ENCODE measurements at places on chromosomes 4 and X.

DNA sequence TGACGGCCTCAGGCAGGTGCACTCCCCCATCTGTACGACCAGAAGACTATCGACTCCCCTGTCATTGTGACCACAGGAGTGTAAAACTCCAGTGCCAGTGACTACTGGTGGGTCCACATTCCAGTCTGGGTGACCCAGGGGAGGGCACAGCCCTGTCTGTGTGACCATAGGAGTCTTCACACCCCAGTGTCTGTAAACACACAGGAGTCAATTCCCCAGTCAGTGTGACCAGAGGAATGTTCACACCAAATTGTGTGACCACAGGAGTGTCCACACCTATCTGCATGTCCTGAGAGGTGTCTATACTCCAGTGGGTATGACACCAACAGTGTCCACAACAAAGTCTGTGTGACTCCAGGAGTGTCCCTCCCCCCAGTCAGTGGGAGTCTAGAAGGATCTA is 12.0 kb downstream of the FTSJ1 start:
- DNase-seq: no peak

DNA sequence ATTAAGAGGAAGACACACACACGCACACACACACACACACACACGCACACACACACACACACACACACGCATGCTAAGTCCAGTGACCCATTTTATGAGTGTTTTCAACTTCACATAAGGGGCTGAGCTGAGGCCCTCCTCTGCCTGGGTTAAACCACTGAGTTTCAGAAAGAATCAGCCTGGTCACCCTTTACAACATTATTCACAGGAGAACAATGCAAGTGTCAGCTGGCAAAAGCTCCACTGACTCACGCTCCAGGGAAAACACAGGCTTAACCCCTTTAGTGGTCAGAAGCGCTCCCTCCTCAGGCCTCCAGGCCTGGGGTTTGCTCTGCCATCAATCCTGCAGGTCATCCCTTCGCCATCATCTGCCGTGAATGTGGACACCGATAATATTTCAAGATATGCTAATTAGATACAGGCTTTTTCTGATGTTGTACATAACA is 46.9 kb downstream of the ACOX3 start:
- peak; percentile 99 for DNase-seq

GRCh38 chrX:119648421-119648775 is 42.2 kb upstream of the NKRF start:
- DNase-seq: no peak

DNA sequence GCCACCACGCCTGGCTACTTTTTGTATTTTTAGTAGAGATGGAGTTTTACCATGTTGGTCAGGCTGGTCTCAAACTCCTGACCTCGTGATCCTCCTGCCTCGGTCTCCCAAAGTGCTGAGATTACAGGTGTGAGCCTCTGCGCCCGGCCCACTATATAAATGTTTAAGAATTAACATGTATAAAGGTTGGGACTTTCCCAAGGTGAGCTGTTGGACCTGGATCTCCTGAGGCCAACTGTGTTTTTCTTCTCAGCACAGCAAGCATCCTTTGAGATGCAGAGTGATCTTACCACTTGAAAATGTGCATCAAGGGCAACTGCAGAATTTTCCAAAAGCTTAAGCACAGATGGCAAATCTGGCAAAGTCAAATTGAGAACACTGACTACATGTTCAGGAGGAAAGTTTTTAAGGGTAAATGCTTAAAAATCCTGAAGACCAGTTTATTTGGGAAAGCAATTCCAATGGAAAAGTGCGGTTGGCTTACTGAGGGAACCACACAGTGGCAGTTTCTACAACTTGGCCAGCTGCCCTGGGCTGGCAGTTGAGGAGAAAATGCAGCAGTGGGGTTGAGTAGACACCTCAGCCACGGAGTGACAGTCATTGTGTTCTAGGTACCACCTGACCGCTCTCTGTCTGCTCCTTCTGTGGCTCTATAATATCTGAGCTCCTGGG is 168.9 kb downstream of the CBR4 start:
- no peak for DNase-seq

DNA sequence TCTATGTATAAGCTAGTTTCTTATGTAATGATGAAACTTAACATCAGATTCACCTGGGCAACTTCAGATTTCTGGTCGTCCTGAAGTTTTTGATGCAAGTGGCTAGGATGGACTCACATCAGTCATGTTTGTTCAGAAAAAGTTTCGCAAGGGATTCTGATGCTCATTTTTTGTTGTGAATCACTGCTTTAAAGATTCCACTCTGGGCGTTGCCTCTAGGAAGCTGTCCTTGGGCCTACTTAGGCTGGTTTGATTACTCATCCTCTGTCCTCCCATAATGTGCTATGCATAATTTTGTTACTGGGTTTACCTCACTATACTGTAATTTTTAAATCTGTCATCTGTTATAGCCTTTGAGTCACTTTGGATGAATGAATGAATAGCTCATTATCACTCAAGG is 30.8 kb downstream of the HERC3 start:
- peak; percentile 97 for DNase-seq

DNA sequence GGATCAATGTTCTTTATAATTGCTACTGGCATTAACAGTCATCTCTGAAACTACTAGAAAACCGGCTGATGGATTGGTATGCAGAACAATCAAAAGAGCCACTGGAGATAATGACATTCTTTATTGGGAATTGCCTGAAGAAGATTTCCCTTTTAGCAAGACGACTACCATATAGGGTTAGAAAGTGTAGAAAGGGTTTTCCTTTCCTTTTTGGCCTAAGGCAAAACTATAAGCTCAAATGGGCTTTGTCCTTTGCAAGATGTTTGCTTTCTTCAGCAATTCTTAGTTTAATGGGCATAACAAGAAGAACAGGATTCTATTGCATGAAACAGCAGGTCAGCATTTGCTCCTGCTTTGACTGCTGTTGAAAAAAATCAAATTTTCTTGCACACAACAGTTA is 214.2 kb upstream of the PCDH10 start:
- DNase-seq: no peak

GRCh38 chr4:60432911-60433310 is 767.2 kb upstream of the ADGRL3 start:
- DNase-seq: no peak

- DNase-seq: no peak
Observed at GRCh38 chr4:53937327-53937726, 127.1 kb downstream of the CHIC2 start.

- peak; percentile 1 for DNase-seq
Observed at GRCh38 chrX:126165721-126166461, at the start of gene DCAF12L2. TSS of gene DCAF12L2 (minus strand) at chrX:126166289. CDS start at chrX:126165924, 365 bp downstream.

DNA sequence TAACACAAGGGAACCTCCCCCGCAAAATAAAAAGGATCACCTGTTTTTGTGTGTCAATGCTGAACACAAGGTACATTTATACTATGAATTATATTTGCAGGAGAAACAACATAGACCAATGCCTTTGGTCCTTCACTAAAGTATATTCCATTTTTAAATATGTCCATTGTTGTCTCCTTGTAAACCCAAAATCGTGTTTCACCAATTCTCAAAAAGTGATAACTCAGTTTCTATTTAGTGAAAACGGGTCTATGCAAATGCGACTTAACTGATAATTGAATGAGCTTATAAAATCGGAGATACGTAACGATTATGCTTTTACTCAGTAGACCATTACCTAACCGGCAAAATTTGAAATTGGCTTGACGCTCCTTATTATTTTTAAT is 2.1 kb downstream of the BRWD3 start:
- peak; percentile 1 for DNase-seq

GRCh38 chr4:52617336-52618020 is 41.6 kb downstream of the USP46 start:
- DNase-seq: no peak

DNA sequence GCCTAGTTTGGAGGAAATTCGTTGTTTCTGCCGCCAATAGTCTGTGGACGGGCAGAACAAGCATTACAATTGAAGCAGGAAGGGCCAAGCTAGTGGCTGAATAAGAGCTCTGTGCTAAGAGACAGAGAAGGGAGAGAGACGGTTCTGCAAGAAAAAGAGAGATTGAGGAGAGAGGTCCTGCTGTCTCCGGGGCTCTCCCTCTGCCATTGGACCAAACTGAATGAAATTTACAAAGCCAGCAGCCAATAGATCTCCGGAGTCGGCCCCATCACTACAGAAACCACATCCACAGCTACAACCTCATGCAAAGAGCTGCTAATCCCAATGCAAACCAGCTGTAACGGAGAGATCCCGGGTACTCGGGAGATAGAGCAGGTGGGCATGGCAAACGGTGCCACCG is at the start of gene NLGN4X:
Gene NLGN4X (minus strand): TSS at position 148 of the 400 bp plus-strand sequence. CDS start 77,401 bp downstream, outside the sequence.
- no peak for DNase-seq

- peak; percentile 83 for DNase-seq
Observed at GRCh38 chrX:109714340-109714958, 18.6 kb downstream of the ACSL4 start.

- peak; percentile 74 for DNase-seq
Observed at GRCh38 chr4:20462426-20463175, 210.9 kb downstream of the SLIT2 start.

GRCh38 chr4:126939401-126939800 is 693.4 kb upstream of the INTU start:
- peak; percentile 72 for DNase-seq

DNA sequence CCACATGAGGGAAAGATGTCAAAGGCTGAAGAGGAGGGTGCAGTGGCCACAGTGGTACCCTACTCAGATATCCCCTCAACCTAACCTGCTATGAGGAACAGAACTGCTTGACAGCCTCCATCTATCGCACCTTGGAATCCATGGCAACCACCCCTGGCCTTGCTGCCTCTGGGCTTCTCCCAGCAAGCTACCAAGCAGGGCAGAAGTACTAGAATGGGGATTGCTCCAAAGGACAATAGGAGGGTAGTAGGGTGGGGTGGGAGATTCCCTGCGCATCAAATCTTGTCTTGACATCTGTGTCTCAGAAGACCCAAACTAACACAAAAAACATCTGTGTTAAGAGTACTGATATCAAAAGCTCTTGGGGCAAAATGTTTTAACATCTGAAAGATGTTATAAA is 118.2 kb downstream of the FBXW7 start:
- no peak for DNase-seq

DNA sequence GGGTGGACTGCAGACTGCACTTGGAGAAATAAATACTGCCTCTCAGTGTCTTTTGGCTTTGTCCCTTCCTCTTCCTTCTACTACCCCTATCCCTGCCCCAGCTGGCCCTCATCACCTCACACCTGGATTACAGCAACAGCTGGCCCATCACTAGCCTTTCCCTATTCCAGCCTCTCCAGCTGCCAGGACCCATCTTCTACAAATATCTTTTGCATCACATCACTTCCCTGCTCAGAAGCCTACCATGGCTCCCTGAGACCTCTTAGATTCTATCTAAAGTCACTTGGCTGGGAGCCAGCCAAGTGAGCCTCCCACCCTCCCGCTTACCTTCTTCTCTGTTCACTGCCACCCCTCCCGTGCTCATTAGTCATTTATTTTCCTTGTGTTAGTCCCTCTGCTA is 66.8 kb downstream of the TSC22D3 start:
- no peak for DNase-seq

DNA sequence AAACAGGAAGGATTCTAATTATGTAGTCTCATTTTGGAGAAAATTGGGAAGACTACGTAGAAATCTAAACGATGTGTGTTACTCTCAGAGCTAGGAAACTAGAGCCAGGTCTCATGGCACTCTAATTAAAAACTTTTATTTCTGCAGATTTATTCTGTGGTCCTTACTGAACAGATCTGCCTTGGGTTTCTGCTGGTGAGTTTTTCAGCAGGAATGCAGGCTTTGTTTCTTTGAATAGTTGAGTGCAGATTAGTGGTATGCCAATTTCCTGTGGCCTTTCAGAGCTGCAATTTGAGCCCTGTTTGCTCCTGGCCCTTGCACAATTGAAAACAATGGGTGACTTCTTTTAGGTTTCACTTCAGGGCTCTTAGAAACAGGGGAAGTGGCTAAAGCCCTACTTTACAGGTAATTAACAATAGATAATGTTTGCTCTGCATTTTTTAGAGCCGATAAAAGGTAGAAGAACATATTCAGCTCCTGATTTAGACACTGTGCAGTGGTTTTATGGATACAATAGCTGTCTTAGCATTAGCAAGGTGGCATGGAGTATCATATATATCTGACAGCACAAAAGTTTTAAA is 21.8 kb downstream of the SPRY1 start:
- peak; percentile 97 for DNase-seq

GRCh38 chrX:53125506-53125905 is 31.6 kb downstream of the KANTR start:
- peak; percentile 8 for DNase-seq

- DNase-seq: no peak
Observed at GRCh38 chr4:86058621-86059020, 301.2 kb downstream of the MAPK10 start.

- no peak for DNase-seq
Observed at GRCh38 chr4:38411092-38411491, 252.9 kb upstream of the KLF3 start.

DNA sequence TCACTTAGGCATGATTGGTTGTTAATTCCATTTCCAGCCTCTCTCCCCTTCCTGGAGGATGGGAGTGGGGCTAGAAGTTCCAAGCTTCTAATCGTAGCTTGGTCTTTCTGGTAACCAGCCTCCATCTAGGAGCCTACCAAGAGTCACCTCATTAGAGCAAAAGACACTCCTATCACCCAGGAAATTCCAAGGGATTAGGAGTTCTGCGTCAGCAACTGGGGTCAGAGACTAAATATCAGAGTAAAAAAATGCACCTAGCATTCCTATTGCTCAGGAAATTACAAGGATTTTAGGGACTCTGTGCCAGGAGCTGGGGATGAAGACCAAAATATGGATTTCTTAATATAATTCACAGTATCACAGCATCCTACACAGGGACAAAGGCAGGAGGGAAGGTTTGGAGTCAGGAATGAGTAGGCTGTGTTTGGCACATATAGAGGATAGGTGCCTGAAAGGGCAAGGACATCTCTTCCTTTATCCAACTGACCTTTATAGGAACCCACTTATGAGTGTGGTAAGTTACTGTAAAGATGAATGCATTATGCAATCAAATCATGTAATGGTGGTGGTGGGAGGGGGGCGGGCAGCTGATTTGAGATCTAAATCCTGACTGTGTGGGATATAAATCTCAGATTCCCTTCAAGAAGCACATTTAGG is 30.5 kb upstream of the LIMCH1 start:
- peak; percentile 87 for DNase-seq

DNA sequence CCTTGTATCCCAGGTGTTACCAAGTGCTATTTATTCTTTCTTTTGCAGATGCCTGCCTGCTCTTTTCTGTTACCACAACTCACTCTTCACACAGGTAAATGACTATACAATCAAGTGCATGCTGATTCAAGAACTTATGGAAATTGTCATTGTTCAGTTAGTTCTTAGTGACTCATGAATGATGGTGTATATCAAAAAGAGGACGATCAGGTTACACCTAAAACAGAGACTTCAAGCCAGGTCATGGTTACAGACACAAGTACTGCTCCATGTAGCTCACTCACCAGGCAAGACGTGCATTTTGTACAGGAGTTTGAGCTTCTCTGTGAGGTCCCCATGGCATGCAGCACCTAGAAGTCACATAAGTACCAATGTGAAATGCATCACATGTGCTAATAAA is 59.3 kb upstream of the UCP1 start:
- DNase-seq: no peak

GRCh38 chr4:88166608-88167007 is 8.2 kb upstream of the ABCG2 start:
- DNase-seq: peak; percentile 51

GRCh38 chrX:103704863-103705262 is 5.8 kb upstream of the TMEM31 start:
- no peak for DNase-seq

GRCh38 chr4:142687547-142688275 is 158.4 kb downstream of the INPP4B start:
- DNase-seq: no peak

Data from iris pigment epithelial cell (primary cell).